Stimulated activated CD4-positive, alpha-beta T cell treated with anti-CD3 and anti-CD28 coated beads, Interleukin-1b, Interleukin-23, amount 100 ng/mL, for 48 hours (primary cell): ENCODE measurements at places on chromosomes 1 and 21.
A peak's percentile ranks its signal among the peaks of the same experiment; 100 is the strongest.

DNA sequence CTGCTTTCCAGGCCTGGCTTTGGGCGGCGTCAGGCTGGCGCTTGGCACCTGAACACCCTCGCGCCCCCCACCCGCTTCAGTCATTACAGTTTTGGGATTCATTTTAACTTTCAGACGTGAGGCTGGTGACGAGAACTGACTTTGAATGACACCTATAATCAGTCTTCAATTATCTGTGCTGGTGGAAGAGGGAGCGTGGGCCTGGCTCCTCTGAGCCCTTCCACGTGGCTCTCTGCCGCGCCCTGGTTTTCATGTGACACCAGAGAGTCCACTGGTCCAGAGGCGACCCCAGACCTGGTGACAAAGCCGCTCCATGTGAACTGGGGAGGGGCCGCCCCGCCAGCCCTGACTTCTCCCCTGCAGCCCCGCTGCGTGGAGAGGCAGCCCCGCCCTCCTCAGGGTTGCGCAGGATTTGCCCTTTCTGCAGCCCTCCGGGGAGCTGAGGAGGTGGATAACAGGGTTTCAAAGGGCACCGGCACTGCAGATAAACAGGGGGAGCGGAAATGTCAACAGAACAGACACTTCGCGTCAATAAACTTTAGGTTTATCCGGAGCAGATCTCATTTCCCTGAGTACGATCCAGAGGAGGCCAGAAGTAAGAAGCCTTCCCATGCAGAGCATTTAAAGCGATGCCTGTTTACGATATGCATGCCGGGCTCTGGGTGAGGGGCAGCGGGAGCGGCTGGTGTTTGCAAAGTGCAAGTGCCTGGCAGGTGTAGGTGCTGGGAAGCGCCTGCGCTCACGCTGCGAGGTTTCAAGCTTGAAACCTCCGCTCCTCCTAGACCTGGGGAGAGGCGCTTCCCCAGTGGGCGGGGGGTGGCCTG lies 56.4 kb downstream of the AJAP1 start:
- no peak for DNase-seq

DNA sequence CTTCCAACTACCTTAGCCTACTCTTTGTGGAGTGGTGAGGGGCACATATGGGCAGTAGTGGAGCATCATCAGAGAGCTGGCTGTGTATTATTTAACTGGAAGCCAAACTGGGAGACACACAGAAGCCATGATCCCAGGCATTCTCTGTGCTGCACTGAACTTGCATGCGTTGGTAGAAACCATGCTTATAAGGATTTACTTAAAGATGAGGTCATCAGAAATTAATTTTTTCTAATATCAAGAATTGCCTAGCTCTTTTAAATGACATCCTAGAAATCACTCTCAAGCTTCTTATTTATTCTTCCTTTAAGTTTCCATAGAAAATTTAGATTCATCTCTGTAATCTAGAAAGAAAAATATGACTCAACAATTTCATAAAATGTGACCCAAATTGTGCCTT lies 136.2 kb downstream of the KCNK1 start:
- no peak for DNase-seq

- no peak for DNase-seq
Measured at GRCh38 chr1:219020386-219020785, 153.3 kb upstream of the LYPLAL1 start.

DNA sequence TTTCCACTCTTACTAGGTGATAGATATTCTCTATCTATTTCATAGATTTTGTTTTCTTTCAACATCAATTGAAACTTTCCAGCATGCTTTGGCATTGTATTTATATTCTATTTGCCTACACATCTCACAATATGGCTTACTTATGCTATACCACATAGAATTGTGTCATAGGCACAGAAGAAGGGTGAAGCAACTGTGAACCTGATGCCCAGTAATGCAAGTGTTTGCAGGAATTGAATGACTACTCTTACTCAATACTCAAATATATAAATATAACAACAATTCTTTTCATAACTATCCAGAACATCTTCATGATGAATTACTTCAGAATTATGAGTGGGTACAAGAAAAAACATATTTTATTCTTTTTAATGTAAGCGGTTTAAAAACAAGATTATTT lies 165.9 kb downstream of the PTBP2 start:
- DNase-seq = no peak

DNA sequence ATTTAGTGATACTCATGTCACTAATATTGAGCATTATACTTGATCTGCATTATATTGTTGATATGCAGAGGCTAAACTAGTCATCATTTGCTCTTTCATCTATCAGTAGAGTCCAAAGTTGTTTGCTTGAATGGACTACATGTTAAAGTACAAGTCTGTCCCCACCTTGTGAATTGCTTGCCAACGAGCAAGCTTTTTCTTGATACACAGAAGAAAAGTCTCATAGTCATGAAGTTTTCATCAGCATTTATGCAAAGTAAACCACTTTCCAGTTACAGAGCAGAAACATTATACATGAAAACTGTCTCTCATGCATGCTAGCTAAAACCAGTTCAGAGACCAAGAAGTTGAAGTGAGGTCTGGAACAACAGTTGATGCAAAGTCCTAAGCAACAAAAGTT lies 13.0 kb downstream of the SFPQ start:
- no peak for DNase-seq

- no peak for DNase-seq
Measured at GRCh38 chr1:63713627-63714481, 60.0 kb upstream of the ROR1 start.

DNA sequence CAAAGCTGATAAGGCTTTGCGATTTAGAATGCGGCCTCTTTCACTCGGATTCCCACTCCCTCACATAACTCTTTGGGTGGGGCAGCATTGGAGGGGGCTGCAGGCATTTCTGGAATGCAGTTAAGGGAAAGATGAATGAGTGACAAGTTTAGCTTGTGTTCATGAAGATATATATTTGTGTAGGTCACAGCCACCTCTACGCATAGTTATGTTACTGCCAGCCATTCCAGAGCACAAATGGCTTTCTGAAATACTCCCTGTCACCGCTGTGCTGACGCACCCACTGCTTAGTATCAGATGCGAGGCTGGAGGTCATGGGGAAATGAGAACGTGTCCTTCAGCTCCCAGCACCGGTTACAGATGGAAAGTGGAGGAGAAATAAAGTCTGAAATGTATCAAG lies 54.1 kb upstream of the ATP1A1 start:
- DNase-seq = no peak

DNA sequence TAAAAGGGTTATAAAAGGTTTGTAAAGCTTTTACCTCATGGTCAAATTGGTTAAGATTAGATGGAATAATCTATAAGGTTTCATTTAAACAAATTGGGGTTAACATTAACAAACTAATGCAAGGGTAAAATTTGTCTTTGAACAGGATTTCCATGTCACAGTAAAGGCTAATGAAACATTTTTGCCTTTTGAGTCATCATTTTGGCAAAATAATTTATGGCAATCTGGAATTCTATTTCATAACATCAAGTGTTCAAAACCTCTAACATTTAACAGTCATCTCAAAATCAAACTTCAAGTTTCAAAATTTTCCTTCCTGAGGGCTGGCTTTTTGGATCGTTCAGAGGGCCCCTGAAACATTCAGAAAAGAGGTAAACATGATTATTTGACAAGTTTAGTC lies 6.6 kb upstream of the CD46 start:
- no peak for DNase-seq

DNA sequence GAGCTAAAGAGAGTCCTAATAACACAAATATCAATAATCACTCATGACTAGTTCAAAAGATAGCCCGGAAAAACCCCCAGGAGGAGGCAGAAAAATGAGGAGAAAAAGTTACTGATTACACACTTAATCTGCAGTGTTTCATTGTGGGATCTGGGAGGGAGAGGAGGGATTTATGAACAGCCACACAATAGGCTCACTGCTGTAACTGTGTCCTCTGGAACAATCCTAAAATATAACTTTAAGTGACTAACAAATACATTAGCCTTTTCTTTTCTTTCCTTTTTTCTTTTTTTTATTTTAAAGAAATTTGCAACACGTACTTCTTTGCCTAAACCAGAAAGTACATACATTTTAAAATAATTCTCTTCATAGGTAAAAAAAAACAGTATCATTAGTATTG lies 106.3 kb upstream of the LBR start:
- DNase-seq = no peak

GRCh38 chr21:33434770-33435360 lies 31.7 kb downstream of the IFNGR2 start:
- DNase-seq = peak; percentile 21

DNA sequence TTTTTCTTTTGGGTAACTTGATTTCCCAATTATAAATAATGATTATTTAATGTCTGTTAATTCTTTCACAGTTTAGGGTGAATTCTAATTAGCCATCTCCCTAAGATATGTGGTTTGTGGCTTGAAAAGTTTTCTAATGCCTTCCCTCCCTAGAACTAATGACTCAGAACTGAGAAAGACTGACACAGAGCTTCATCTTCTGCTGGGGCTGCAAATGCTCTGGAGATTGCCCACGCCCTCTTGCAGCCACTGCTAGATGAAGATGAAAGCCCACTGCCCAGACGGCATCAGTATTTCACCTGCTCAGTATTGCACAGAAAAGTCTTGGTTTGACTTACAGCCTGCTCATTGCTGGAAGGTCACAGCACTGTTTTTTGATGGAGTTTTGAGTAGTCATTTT lies 101.5 kb downstream of the ST6GALNAC3 start:
- peak; percentile 73 for DNase-seq

DNA sequence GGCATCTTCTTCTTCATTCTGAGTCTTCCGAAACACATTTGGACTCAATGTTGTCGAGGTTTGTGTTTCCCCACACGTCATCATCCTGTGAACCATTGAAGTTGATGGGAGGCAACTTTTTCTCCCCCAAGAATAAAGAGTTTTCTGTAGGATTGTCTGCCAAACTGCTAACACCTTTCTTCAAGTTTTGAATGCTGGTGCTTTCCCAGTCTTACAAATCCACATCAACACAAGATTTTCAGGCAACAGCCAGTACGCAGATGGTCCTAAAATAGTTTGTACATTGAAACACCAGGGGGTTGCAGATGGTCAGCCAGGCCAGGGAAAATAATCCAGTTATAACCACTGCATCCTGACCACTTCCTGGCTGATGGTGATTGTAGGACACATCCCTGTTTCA lies 187.9 kb downstream of the DISC1 start:
- no peak for DNase-seq

DNA sequence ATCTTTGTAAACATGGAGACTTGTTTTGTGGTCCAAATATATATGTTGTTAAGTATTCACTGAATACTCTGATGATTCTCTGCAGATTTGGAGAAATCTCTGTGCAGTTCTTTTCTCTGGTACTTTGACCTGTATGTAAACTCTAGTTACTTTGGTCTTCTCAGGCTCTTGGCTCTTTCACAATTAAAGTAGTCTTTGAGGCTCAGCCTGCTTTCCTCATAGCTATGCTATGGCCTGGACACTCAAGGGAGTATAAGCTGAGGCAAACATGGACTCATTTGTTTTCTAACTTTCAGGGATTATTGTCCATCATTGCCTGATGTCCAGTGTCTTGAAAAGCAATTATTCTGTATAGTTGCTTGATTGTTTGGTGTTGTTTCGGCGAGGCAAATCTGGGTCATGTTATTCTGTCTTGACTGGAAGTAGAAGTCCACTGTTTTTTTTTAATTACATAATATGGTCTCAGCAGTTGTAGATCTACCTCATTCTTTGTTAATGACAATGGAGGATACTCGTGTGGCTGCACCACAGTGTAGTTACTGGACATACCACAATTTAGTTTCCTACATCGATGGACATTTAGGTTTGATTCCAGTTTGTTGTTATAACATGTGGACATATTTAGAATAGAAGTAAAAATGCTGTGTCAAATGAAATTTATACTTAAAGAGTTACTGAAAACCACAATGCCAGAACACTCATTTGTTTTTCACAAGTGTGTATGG lies 9.2 kb downstream of the PTBP2 start:
- DNase-seq = no peak

GRCh38 chr1:5977494-5978444 lies 14.5 kb downstream of the NPHP4 start:
- DNase-seq = no peak

DNA sequence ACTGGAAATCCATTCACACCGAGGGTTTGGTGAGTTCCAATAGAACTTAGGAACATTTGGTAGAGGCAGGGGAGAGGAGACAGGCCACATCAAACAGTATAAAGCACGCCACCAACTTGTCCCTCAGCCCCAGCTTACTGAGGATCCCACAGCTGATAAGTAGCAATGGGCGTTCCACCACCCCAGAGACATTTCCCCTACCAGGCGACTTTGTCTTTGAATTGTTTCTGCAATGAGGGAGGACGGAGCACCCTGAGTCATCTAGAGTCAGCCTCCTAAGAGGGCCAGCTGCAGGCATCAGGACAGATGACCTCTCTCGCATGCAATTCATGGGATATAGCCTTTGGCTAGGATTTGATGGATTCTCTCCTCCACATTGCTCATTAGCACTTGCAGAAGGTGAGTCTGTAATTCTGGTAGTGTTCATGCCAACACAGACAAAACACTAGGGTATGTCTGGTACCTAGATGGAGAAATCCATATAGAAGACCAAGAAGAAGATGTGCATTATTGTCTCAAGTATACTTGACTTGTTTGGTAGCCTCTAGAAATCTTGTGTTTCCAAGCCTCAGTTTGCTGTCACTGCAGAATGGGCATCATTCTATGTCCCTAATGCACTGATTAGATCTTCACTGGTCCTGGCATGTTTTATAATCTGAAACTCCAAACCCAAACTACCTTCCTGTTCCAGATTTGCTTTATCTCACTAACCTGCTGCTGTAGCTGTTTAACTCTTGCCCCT lies 69.0 kb downstream of the RRAGC start:
- DNase-seq = no peak

GRCh38 chr1:51749151-51749550 lies 129.4 kb downstream of the NRDC start:
- DNase-seq = no peak

DNA sequence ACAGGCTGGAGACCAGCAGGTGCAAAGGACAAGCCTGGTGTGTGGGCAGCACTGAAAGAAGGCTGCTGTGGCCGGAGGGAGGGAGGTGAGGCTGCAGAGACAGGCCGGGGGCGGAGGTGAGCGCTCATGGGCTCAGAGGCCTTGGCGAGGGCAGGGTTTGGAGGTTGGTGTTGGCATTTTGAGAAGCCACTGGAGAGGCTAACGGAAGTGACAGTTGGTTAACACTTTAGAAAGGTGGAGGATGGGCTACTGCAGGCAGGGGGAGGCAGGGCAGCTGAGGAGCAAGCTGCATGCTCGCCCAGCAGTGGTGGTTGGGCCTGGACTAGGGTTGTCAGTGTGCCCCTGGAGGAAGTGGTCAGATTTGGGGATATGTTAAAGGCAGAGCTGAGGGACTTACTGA lies 37.5 kb downstream of the QSOX1 start:
- no peak for DNase-seq

DNA sequence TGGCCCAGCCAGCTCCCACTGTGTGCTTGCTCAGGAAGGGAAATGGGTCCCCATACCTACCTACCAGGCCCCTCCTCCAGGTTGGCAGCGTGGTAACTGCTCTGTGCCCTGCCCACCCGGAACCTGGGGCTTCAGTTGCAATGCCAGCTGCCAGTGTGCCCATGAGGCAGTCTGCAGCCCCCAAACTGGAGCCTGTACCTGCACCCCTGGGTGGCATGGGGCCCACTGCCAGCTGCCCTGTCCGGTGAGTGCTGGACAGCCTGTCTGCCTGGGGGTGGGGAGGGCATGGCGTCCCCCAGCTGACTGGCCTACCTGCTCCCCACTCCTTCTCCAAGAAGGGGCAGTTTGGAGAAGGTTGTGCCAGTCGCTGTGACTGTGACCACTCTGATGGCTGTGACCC lies 10.8 kb upstream of the LRRC71 start:
- DNase-seq = no peak
